ENCODE measurements at places on chromosomes 1 and 21. TPM values are rescaled to one million over a fixed set of nuclear protein-coding genes. Genes with fewer than 3 reads are reported as not detected.

GRCh38 chr1:204735042-204735441 lies 49.5 kb upstream of the LRRN2 start:
- no peaks in the 10 kb centered on the region for H3K4me1 ChIP-seq
- no peaks in the 10 kb centered on the region for H3K36me3 ChIP-seq
- no peak overlapping the region for H3K27ac ChIP-seq
- no peak for DNase-seq
- peaks cover 6% of the 10 kb centered on the region for H3K27me3 ChIP-seq

DNA sequence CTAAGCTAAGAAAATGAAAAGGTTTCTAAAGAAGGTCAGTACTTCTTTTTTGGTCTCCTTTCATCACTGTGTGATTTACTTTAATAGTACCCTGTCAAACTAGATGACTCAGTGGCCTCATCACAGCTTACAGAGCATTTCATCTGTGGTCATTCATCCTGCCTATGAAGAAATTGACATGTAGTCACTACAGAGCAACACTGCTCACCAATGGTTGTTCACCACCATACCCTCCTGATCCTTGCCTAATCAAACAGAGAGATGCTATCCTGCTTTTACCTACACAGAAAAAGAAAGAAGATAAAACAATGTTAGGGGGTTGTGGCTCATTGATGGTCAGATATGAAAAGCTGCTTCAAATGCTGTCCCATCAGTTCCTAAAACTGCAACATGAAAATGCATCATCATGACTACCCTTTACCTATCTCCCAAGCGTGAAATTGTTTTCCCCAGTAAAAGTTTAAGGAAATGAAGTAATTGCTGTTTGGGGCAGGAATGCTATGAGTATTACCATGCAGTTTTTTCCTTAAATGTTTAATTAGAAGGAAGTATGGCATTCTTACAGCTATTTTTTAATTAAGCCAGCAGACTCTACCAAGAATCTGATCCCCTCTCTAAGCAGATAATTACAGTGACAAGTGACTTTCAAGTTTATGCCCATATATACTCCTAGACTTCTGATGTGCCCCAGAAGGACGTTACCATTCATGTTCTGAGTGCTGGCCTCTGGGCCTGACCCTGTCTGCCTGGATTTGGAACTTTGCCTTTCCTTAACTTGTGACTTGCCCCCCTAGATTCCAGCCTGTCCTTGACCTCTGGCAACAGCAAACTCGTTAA lies 46.1 kb upstream of the FBXO28 start:
- peak overlapping the region; percentile 10 for H3K27ac ChIP-seq
- H3K4me3 ChIP-seq: no peak overlapping the region
- H3K27me3 ChIP-seq: peaks cover 17% of the 10 kb centered on the region
- H3K4me1 ChIP-seq: peaks cover 12% of the 10 kb centered on the region
- no peaks in the 10 kb centered on the region for H3K36me3 ChIP-seq
- DNase-seq: no peak

DNA sequence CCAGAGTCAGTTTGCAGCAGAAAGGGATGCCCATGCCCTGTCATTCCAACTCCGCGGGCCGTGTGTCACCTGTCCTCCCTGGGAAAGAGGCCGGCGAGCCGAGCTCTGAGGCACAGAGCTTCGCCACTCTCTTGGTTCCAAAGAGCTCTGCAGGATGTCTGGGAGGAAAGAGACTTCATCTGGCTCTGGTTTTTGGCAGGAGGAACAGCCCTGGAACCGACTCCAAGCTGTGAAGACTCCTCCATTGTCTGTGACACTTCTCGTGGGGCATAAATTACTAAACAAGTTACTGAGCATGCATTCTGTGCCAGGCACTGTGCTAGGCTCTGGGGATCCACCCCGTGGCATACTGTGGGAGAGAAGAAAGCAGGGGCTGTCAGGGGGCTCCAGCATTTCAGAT lies 3.9 kb upstream of the FAM151A start:
- H3K27ac ChIP-seq: no peak overlapping the region
- no peaks in the 10 kb centered on the region for H3K36me3 ChIP-seq
- no peak overlapping the region for H3K4me3 ChIP-seq
- DNase-seq: no peak

DNA sequence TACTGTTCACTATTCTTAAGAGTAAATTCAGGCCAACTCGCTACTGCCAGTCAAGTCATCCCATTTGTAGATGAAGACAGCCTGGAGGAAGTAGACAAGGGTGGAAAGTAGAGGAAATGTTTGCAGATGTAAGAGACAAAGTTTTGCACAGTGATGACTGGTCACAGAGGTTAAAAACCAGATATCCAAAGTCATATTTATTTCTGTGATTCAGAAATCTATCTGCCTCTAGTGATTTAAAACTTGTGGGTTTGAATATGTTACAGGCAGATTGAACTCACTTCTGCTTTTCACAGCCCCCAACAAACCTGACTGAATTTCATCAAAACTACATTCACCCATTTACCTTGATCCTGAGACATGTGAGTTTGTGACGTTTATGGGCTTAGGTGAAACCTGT lies 484.7 kb upstream of the C1orf87 start:
- no peak overlapping the region for H3K27ac ChIP-seq
- no peak for DNase-seq
- H3K36me3 ChIP-seq: no peaks in the 10 kb centered on the region

GRCh38 chr21:46156378-46156645 lies 933 bp upstream of the FTCD start:
- H3K4me3 ChIP-seq: no peak overlapping the region
- H3K36me3 ChIP-seq: peaks cover 1% of the 10 kb centered on the region
- H3K27ac ChIP-seq: no peak overlapping the region
- DNase-seq: no peak
- no peaks in the 10 kb centered on the region for H3K27me3 ChIP-seq

Gene KRTAP10-1
- not detected for total RNA-seq

Gene FAM131C
- 0.45 TPM for total RNA-seq
